ENCODE measurements at places on chromosomes 1 and 21.

- DNase-seq = no peak
These were observed 10.0 kb downstream of the ARMH1 start for GRCh38 chr1:44684525-44684924.

- no peak for DNase-seq
These were observed 120.9 kb downstream of the SYT2 start for GRCh38 chr1:202589190-202589930.

- DNase-seq = no peak
These were observed 20.7 kb downstream of the ECE1 start for GRCh38 chr1:21269461-21270085.

GRCh38 chr1:222757646-222758268 lies 20.8 kb downstream of the FAM177B start:
- DNase-seq = no peak

- DNase-seq = no peak
These were observed 8.1 kb upstream of the MT1HL1 start for GRCh38 chr1:237012361-237012760.

Measured in stimulated activated CD4-positive, alpha-beta T cell treated with anti-CD3 and anti-CD28 coated beads, Interleukin-1b, Interleukin-23, amount 100 ng/mL, for 1 hour (primary cell).